ENCODE measurements at places on chromosomes 11 and 22.
A peak's percentile ranks its signal among the peaks of the same experiment; 100 is the strongest.

- DNase-seq = no peak
Measured at GRCh38 chr11:132464939-132465338, 1067.4 kb downstream of the OPCML start.

- no peak for DNase-seq
Measured at GRCh38 chr11:133787379-133788141, 57.8 kb downstream of the SPATA19 start.

DNA sequence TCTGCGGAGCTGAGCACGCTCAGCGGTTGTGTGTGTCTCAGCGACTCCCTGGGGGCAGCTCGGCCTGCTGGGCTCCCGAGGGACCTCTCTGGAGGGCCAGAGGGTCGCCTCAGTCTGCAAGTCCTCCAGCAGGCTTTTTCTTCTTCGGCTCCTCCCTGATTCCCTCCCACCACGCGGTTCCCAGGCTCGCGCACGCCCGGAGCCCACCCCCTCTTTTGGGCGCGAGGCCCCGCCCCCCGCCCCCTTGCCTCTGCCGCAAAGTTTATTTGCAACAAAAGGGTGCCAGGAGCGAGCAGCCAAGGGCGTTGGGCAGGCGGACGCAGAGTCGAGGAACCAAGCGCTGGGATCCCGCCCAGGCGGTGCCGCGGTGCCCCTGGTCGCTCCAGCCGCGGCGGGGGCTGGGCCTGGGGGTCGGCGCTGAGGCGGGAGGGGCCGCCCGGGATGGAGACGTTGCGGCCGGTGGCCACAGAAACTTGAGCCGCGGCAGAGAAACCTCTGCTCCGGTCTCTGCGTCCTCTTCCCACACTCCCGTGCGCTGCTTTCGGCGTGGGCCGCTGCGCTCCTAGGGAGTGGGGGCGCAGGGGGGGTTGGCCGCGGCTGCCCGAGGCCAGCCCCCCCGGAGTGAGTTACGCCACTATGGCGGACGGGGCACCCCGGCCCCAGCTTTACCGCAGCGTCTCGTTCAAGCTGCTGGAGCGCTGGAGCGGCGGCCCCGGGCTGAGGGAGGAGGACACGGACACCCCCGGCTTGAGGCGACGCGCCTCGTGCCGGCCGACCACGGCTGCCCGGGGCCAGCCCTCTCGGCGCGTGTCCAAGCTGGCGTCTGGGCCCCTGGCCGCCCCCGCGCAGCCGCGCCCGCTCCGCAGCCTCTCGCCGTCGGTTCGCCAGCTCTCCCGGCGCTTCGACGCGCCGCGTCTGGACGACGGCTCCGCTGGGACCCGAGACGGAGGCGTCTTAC is at the start of gene ARHGEF17:
Gene ARHGEF17 (plus strand): TSS at position 274 of the 958 bp plus-strand sequence. CDS start 363 bp downstream, at position 637.
- no peak for DNase-seq

GRCh38 chr11:114366331-114367243 is 33.7 kb downstream of the C11orf71 start:
- DNase-seq = no peak

GRCh38 chr11:66864924-66865697 is 8.2 kb downstream of the LRFN4 start:
- no peak for DNase-seq

GRCh38 chr11:70068950-70069349 is 9.2 kb upstream of the ANO1 start:
- no peak for DNase-seq

- no peak for DNase-seq
Measured at GRCh38 chr11:24457985-24458384, 38.9 kb upstream of the LUZP2 start.

DNA sequence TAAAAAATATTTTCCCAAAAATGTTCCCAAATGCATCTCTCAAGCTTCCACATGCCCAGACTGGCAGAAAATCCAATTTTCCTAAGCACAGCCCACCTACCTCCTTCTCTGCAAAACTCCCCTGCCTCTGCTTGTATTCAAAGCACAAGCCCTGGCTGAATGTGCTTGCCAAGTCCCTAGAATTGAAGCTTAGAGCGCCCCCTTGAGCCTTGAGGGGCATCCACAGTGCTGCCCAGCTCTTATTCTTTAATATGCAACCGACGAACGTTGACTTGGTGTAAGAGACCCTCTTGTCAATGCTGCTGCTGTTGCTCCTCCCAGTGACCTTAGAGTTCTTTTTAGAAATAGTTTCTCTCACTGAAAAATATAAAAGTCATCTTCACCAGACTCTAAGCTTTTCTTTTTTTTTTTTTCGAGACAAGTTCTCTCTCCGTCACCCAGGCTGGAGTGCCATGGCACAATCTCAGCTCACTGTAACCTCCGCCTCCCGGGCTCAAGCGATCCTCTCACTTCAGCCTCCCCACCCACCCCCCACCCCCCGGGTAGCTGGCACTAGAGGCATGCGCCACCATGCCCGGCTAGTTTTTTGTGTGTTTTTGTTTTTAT is 63.5 kb upstream of the CAPRIN1 start:
- peak; percentile 55 for DNase-seq

GRCh38 chr11:57150454-57150917 is 31.3 kb upstream of the LRRC55 start:
- DNase-seq = no peak

- DNase-seq = no peak
Measured at GRCh38 chr11:132804258-132804657, 728.0 kb downstream of the OPCML start.

- DNase-seq = no peak
Measured at GRCh38 chr22:26921726-26922125, 264.3 kb downstream of the MIAT start.

DNA sequence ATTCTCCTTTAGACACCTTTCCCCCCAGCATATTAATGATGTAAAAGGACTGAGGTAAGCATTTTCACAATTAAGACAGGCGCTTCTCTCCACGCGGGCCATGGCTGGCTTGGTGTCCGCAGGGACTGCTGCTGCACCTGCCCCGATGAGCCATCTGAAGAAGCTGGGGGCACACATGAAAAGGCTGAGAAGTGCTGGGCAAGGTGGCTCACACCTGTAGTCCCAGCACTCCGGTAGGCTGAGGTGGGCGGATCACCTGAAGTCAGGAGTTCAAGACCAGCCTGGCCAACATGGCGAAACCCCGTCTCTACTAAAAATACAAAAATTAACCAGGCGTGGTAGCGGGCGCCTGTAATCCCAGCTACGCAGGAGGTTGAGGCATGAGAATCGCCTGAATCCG is 21.3 kb downstream of the KRTAP5-6 start:
- DNase-seq = no peak

- no peak for DNase-seq
Measured at GRCh38 chr11:80371931-80372330, 931.1 kb upstream of the TENM4 start.

GRCh38 chr22:45268167-45268957 is 16.4 kb upstream of the UPK3A start:
- no peak for DNase-seq

DNA sequence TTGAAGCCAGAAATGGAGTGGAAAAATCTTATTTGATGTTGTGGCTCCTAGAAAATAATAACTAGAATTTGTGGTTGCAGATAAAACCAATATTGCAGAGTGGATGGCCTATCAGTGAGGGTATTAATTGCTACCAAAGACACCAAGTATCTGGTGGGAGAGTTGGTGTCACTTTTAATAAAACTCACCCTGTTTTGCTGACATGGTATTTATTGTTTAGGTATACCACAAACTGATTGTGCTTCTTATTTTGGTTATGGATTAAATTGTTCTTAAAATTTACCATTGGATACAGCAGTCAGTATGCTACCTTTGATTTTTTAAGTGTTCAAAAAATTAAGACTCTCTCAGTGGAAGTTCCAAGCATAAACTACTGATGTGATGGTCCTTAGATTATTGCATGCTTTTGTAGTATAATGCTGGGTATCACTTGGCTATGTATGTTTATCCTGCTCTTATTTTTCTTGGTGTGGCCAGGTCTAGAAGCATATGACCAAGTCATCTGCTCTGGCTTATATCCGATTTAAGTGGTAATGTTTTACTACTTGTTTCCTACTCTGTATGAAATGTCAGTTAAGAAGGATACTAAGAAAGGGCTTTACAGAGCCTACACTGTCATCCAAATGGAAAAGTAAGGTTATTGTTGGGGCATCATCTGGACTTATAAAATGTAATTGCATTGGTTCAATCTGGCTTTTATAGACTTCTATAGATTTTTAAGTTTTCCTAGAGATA is 101.6 kb downstream of the ARHGAP42 start:
- DNase-seq = no peak

- no peak for DNase-seq
Measured at GRCh38 chr22:21641417-21641788, 699 bp upstream of the SDF2L1 start.

DNA sequence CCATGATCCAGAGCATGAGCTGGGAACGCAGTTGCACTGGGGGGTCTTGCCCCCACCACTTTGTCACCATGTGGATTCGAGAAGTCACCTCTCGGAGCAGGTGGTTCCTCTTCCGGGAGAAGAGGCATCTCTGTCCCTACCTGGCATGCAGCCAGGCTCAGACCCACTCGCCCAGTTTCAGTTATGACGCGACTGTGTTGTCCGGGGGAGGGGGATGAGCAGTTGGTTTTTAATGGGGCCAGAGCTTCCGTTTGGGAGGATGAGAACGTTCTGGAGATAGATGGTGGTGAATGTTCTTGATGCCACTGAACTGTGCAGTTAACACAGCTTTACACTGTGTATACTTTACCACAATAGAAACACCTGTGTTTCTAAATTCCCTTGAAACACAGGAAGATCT is 41.5 kb downstream of the DHCR7 start:
- no peak for DNase-seq

DNA sequence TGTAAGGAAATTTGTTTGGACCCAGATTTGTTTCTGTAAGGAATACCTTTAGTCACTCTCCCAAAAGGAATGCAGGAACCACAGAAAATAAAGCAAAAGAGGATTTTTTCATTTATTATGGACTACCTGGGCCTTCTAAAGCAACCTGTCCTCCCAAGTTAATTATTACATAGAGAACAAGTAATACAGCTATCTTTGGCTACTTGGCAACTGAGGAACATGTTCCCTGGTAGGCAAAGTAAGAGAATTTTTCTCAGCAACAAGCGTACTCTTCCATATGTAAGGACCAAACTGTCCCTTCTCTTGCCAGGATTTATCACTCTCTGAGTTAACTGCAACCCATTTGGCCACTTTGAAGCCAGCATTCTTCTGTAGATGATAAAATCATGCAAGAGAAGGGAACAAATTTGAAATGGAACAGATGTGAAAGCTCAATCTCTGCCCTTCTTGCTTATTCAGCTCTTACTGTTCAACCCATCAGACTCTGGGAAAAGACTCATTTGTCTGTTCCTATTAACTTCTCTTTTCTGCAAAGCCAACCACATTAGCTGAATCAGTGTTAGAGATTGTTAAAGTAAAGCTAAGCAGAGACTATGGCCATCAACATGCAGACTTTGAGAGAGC is 190.2 kb downstream of the SWAP70 start:
- DNase-seq = no peak

- DNase-seq = no peak
Measured at GRCh38 chr11:821512-822371, 3.0 kb downstream of the PNPLA2 start.

DNA sequence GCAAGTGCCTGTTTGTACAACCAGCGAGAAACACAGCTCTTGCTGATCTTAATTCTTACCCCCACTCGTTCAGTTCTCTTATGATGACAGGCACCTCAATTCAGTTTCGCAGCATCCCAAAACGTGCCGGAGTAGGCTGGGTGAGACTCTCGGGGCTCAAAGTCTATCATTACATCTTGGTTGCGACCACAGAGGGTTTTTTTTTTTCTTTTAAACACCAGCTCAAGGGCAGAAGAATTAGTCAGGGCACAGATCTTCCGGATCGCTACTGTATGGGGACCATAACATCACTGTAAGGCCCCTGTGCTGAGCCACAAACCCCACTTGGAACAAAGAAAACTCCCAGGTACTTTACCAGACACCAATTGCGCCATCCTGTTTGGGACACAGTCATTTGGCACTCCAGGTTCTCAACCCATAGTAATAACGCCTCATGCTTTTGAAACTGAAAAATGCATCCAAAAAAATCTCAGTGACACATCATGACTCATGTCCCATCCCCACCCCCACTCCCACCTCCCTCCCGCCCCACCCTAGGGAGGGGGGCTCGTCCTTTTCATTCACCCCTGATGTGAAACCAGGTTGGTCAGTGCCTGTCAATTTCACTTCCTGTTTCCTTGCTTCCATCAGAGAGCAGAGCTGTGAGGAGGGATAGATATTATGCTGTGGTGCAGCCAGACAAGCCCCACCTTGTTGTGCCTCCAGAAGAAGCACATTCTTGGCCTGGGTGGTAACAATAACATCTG is 41.0 kb upstream of the CD5 start:
- DNase-seq = peak; percentile 54

DNA sequence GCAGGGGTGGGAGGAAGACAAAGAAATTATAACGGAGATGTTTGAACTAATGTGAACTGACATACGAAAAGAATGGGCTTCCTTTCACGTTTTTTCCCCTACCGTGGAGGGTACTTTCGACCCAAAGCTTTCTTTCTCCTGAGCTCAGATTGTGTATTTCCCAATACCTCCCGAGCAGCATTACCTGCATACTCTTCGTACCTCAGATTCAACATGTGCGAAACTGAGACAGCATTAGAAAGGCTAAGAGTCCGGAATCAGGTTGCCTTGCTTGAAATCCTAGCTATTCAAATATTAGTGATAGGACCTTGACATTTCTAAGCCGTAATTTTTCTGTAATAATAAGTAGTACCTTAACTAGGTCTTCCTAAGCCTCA is 778 bp upstream of the PAK1 start:
- DNase-seq = no peak

DNA sequence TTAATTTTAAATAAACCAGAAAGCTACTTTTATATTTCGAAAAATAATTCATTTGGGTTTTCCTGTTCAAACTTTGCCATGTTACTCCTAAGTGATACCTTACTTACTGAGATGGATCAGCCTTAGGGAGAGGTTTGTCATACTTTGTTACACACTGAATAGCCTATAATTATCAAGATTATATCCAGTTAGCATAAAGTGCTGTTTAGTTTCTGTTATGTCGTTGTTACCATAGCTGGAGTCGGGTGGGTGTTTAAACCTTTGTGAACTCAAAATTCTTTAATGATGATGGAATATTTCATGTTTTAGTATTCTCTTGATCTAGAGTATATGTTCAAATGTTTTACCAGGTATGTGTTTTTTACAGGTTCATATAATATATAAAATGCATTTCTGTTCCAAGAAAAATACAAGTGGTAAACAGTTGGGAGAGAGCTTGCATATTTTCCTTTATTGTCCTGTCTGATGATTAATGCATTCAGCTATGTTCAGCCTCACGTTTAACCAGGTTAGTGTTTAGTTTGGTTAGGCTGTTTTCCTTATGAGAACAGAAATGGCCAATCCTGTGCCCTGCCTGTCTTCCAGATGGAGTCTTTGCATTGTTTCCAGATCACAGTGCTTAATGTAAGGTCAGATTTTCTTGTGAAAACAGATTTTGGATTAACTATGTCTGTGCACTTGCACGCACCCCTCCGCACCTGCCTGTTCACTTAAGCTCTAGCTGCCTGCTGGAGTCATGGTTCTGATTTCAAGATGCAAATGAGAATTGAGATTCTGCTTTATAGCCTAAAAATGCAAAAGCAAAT is 105.6 kb downstream of the ATXN10 start:
- no peak for DNase-seq

DNA sequence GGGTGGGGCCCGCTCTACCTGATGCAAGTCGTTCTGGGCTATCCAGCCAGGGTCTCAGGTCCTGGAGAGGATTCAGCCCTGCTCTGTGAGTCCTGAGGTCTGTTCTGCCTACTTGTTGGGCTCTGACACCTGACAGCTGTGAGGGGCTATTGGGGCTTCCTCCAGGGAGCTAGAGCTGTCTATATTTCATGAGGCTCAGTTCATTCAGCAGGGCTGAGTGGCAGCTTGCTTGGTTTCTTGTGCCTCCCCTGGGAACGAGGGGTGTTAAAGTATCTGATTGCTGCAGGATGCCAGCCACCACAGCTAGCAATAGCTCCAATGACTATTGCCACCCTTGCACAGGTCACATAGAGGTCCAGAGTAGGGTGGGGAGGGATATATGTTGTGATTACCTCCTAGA is 26.7 kb downstream of the INSC start:
- no peak for DNase-seq
